DMS 273 treated with DMSO at 0.1 percent for 48 hours (cell line): ENCODE measurements at places on chromosomes 1 and 21.

- no peak for DNase-seq
Observed at GRCh38 chr1:216186816-216187215, 236.4 kb downstream of the USH2A start.

- DNase-seq, result no peak
Observed at GRCh38 chr1:114088392-114089299, 65.0 kb downstream of the SYT6 start.

DNA sequence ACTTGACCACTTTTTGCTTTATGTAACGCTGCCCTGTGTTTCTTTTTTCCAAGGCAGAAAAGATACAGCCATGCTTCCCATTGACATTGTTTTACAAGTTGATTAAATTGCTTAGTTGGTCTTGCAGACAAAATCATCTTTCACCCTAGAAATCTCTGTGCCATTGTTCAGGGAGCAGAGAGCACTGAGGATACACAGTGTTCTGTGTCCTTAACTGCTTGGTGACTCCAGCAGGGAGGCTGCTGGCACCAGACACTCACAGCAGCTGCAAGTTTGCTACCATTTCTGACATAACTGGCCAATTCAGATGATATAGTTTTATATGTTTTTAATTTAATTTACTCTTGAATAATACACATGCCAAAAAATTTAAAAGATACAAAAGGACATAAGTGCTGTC lies 118.7 kb downstream of the RGS2 start:
- DNase-seq, result no peak

GRCh38 chr1:184888505-184888904 lies 85.8 kb downstream of the NIBAN1 start:
- no peak for DNase-seq

DNA sequence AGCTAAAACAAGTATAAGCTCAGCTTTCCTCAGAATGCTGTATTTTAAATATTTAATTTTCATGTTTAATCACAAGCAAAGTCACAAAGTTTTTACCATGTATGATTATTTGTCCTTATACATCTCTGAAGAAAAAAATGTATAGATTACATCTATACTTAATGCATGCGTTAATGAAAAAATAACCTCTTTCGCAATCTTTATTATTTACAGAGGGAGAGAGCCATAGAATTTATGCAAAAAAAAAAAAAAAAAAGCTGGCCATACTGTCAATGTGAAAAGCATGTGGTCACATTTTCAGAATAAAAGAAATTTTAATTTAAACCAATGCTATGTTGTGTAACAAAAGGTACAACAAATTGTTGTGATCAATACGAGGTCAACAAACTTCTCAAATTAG lies 148.2 kb downstream of the AKT3 start:
- DNase-seq, result no peak

DNA sequence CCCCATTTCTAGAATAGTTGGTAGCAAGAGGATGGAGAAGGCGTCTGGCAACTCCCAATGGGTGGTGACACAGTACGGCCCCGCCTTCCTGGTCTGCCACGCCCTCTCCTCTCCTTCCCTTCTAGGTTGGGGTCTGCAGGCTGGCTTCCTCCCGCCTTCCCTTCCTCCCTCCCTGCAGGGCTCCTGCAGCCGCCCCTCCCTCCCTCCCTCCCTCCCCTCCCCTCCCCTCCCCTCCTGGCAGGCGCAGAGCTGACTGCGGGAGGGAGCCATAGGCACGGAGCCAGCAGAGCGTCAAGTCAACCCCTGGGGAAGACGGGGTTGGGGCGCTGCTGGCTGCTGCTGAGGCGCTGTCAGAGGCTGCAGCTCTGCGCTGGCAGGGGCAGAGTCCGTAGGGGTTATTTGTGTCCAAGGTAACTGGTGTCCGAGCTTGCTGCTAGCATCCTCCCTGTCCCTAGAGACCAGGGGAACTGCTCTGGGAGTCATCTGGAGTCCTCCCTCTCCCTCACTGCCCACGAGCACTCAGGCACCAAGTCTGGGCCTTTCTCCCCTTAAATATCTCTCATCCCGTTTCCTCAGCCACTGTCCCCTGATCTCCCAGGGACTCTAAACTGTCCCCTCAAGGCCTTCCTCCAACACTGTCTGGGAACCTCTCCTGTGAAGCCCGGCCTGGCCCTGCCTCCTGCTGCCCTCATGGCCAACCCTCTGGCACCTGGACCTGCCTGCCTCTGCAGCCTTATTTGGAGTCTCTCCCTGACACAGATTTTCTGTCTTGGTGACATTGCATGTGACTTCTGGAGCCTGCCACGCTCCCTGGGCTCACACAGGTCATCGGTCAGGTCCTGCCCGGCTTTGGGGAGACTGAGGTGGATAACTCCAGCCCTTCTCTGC lies 57.4 kb upstream of the ACOT11 start:
- no peak for DNase-seq
